ENCODE measurements at places on chromosomes 6 and 20.

GRCh38 chr6:150680510-150680909 lies 80.8 kb downstream of the PLEKHG1 start:
- peak; percentile 14 for DNase-seq

GRCh38 chr6:44133981-44134711 lies 6.8 kb downstream of the TMEM63B start:
- DNase-seq = no peak

- no peak for DNase-seq
These were observed 28.3 kb upstream of the TMEM181 start for GRCh38 chr6:158531566-158531965.

DNA sequence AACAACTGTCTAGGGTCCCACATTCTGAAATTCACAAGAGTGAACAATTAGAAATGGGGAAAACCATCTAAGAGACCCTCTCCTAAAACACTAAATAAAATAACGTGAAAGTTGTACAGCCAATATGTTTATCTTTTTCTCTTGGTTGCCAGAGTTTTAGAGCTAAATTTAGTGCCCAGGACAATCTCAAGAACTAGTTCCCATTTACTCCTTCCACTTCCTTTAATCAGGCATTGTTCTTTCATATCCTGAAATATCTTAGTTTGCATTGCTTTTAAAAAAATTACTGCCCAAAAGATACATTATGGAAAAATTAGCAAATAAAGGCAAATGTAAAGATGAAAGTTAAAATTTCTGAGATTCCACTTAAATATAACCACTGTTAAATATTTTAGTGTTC lies 33.1 kb upstream of the UBR2 start:
- no peak for DNase-seq

DNA sequence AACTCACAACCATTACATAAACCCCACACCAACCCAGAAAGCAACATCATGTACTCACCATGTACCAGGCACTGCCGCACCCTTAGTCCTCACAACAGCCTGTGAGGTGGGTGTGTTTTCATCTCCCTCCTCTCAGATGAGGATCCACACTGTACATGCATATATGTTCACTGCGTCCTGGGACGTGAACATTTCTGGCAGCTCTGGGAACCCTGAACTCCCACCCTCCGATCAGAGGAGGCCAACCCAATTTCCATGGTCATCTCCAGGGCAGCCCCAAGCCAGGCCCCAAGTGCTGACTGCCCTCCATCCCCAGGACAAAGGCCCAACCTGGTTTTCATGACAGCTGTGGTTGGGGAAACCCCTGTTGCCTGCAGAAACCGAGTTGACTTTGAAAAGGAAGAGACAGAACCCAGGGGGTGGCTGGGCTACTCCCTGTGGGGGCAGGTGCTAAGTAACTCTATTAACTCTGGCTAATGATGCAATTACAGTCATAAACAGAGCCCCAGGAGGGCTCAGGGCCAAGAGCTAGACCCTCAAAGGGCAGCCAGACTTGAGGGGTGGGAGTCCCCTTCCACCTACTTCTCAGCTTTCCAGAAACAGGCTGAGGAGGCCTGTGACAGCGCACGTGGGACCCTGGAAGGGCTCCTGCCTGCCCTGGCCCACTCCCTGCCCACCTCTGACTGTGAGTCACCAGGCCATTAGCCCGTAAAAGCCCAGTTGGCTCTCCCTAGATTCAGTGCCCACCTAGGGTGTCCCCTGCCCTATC lies 2.6 kb downstream of the TFEB start:
- peak; percentile 97 for DNase-seq

DNA sequence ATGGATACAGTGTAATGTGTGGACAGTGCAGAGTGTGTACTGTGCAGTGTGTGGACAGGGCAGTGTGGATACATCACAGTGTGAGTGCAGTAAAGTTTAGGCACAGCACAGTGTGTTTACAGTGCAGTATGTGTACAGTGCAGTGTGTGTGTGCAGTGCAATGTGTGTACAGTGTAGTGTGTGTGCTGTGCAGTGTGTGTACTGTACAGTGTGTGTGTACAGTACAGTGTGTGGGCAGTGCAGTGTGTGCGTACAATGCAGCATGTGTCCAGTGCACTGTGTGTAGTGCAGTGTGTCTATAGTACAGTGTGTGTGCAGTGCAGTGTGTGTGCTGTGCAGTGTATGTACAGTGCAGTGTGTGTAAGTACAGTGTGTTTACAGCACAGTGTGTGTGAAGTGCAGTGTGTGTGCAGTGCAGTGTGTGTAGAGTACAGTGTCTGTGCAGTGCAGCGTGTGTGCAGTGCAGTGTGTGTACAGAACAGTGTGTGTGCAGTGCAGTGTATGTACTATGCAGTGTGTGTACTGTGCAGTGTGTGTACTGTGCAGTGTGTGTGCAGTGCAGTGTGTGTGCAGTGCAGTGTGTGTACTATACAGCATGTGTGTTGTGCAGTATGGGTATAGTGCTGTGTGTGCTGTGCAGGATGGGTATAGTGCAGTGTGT lies 385.2 kb downstream of the KIF16B start:
- DNase-seq = no peak

GRCh38 chr6:20732896-20733295 lies 198.6 kb downstream of the CDKAL1 start:
- DNase-seq = peak; percentile 11

GRCh38 chr6:22222469-22222868 lies 74.4 kb downstream of the PRL start:
- no peak for DNase-seq

- DNase-seq = no peak
These were observed 50.8 kb downstream of the IL22RA2 start for GRCh38 chr6:137122612-137123011.

DNA sequence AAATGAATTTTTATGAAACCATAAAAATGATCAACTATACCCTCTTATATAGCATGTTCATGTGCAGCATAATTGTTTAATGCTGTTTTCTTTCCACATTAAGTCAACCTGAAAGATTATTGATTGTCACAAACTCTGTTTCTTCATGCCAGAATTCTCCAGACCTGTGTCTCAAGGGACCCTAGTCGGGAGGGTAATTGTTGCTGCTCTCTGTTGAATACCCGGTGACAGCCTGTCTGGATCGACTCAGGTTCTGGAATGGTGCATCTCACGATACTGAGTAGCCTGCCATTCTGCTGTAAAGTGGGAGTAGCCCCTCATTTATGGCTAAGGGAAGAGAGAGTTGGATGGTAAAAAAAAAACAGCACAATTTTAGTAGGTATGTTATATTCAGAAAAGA lies 449.9 kb upstream of the SOX4 start:
- no peak for DNase-seq

DNA sequence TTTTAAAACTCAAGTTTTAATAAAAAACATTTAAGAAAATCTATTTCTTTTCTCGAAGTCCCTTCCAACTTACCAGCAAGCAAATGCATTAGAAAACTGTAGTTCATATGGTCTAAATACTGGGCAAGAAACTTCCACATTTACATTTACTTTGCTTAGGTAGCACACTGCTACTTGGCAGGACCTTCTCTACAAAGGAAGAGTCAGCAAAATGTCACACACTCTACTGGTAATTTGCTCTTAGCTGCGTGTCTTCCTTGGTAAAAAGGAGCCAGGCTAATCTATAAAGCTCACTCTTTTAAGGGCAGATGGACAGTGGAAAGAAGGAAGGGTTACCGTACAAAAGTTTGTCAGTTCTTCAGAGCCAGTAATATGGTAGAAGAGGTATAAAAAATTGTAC lies 45.7 kb downstream of the MAP3K7 start:
- DNase-seq = no peak

GRCh38 chr6:114121913-114122662 lies 151.1 kb upstream of the HDAC2 start:
- no peak for DNase-seq
